ENCODE measurements at places on chromosomes 4 and X. TPM values are rescaled to one million over a fixed set of nuclear protein-coding genes. Genes with fewer than 3 reads are reported as not detected.
A peak's percentile ranks its signal among the peaks of the same experiment; 100 is the strongest.

DNA sequence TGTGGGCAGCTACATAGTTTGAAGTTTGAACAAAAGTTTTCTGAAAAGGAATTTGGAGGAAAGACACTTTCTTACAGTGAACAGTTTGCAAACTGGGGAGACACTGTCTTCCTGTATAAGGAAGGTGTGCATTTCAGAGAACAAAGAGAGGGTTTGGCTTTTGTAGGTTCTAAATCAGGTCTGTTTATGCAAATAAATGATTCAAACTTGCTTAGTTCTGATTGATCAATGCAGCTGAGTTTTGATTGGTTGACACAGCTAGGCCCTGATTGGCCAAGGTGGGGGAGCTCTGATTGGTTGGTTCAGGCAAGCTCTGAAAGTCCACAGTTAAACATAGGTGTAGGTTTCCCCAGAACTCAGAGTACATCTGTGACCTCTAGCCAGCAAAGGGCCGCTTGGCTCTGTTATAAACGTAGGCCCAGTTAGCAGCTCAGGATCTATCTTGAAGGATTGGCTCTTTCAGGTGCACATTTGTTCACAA, 63.0 kb upstream of the ENPP6 start:
- DNase-seq = no peak

GRCh38 chr4:114487101-114487500, 111.5 kb upstream of the UGT8 start:
- no peak for DNase-seq

GRCh38 chr4:41299486-41299885, 42.8 kb downstream of the UCHL1 start:
- no peak for DNase-seq

- DNase-seq = peak; percentile 88
Observed at GRCh38 chrX:146831994-146832393, 17.4 kb upstream of the CXorf51A start.

DNA sequence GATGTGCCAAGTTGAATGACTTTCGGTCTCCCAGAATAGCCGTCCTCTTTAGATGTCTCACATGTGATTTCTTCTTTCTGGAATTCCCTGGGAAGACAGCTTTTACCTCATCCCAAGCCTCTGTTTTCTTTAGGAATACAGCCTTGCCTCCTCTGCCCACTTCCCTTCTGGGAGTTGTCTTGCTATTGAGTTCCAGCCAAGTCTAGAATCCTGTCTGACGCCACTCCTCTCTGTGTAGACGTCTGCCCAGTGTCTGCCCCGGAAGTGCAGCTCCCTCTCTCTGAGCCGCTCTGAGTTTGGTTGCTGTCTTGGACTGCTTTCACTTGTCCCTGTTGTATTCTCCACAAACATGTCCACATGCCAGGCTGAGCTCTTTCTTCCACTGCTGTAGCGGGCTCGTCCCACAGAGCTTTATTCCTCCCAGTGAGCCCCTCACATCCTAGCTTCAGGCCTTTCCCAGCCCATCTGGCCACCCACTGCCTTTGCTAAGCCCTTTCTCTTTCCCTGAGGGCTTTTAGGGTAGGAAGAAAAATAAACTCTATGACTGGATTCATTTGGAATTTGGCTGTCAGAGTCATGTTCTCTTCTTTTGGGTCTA, 9.0 kb upstream of the IGFBP7 start:
- DNase-seq = no peak

GRCh38 chr4:6889101-6889735, 20.4 kb upstream of the TBC1D14 start:
- DNase-seq = no peak

DNA sequence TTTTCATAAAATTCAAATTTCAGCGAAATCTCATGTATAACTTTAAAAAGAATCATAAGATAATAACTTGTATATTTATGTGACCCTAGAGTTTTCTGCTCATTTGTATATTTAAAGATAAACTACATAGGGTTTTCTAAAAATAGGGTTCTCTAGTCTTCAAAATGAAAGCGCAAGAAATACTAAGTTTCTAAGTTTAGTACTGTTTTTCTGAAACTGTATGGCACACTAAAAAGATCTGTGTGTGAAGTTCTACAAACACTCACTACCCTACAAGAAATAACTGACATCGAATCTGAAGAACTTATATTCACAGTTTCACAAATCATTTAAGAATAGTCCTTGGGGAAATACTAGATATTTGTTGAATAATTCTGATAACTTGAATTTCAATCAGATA, 38.7 kb upstream of the NDST4 start:
- DNase-seq = no peak

- DNase-seq = no peak
Observed at GRCh38 chr4:87462102-87462501, 39.7 kb downstream of the NUDT9 start.

DNA sequence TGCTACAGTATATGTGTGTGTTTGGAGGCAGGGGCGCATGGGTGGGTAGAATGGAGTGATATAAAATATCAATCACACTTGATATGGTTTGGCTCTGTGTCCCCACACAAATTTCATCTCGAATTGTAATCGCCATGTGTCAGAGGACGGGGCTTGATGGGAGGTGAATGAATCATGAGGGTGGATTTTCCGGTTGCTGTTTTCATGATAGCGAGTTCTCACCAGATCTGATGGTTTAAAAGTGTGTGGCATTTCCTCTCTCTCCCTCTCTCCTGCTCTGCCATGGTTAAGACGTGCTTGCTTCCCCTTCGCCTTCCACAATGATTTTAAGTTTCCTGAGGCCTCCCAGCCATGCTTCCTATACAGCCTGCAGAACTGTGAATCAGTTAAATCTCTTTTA, 14.8 kb downstream of the SOWAHB start:
- no peak for DNase-seq

GRCh38 chr4:174826660-174827059, 2.4 kb downstream of the GLRA3 start:
- DNase-seq = no peak

- no peak for DNase-seq
Observed at GRCh38 chr4:83536362-83537272, 709 bp downstream of the GPAT3 start.

GRCh38 chr4:81756973-81757372, 285.3 kb upstream of the RASGEF1B start:
- DNase-seq = no peak

- DNase-seq = no peak
Observed at GRCh38 chrX:49958727-49959485, 36.5 kb downstream of the CLCN5 start.

- no peak for DNase-seq
Observed at GRCh38 chr4:105215609-105216313, 69.1 kb downstream of the TET2 start.

DNA sequence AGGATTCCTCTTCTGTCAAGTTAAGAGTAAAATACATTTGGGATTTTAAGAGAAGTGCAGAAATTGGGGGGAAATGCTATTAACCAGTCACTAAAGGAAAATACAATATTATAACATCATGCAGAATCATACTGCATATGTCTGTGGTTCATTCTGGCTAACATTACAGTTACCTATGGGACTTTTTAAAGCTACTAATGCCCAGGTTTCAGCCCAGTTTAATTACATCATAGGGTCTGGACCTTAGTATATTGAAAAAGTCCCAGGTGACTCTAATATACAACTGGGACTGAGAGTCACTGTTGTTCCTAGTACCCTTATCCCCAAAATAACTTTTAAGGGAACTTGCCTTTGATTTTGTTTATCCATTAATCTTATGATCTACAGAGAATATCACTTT, 10.0 kb downstream of the ABCE1 start:
- DNase-seq = no peak

- DNase-seq = no peak
Observed at GRCh38 chr4:145766273-145766672, 86.3 kb downstream of the C4orf51 start.

GRCh38 chr4:186134257-186134656, 29.8 kb downstream of the FAM149A start:
- DNase-seq = no peak

- no peak for DNase-seq
Observed at GRCh38 chrX:103413705-103414387, 37.5 kb downstream of the BEX3 start.

GRCh38 chr4:152676052-152676854, 3.5 kb downstream of the TMEM154 start:
- DNase-seq = no peak

- no peak for DNase-seq
Observed at GRCh38 chr4:153347117-153347516, 2.6 kb downstream of the MND1 start.

GRCh38 chrX:16566571-16566970, 83.4 kb upstream of the S100G start:
- no peak for DNase-seq

- DNase-seq = no peak
Observed at GRCh38 chrX:40402831-40403533, 177.8 kb upstream of the ATP6AP2 start.

DNA sequence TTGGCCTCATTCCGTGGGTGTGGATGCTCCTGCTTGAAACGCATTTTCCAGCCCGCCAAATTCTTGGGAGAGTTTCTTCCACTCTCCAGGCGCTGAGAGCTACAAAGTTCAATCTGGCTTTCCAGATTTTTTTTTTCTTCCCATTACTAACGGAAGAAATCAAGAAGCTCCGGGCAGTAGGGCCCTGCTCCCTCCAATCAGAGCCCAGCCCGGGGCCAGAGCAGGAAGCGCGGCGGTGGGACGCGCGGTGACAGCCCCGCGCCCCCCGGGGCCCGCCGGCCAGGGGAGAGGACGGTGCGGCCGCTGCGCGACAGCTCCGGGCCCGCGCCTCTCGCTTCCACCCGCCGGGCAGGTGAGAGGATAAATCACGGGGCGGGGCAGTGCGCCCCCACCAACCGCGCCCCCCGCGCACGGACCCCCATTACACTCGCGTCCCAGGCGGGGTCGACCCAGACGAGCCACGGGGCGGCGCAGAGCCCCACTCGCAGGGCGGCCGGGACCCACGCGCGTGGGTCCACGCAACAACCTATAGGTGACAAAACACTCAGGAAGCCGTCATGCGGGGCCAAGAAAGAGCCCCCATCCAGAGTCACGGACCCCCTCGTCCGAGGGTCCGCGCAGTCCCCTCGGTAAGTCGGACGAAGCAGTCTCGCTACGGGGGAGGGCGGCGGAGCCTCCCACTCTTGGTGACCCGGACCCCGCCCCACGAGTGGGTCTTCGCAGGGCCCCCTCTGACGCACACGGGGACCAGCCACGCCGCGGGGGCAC, 868 bp downstream of the AFAP1 start:
- no peak for DNase-seq

GRCh38 chr4:189088780-189089179, 851.9 kb upstream of the FRG1 start:
- DNase-seq = no peak

DNA sequence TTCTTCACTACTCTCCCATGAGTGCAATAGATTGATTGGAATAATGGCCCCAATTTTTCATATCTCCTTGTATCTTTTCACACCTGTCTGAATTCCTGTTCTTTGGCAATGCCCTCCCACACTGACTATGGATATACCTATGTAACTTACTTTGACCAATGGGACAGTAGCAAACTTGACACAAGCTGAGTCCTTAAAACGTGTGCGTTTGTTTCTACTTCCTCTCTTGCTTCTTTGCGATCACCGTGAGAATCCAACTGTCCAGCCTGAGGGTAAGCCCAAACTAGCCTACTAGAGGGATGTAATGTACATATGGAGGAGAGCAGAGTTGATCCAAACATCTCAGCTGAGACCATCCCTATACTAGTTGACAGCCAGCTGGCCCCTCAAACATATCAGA, 19.3 kb downstream of the TEC start:
- no peak for DNase-seq

DNA sequence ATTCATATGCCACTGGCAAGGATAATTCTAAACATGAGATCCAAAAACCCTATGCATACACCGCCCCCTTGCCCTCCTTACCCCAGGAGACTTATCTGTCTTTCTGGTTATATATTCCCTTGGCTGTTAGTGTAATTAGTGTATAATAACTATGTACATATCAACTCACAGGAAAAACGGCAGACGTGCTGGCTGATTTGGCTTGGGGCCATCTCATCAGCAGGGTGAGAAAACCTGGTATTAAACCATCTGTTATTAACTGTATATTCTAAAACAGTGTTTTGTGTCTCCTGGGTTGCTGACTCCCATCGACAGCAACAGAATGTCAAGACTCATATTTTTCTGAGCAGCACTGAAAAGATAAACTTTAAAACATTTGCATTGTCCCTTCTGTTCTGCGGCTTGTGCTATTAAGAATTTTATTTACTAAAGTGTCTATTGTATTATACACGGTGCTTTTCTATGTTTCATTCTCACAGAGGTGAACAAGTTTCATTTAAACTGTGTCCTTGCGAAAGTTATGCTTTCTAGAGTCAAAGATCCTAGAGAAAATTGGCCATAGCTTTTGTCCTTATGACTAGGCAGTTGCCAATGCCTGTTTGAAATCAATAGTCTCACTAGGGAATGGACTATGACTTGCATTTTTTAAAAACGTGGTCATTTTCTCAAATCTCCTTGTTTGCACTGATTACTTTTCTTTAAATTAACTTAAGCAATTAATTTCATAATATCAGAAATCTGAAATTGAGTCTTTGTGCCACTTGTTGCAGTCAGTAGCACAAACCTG, 211.5 kb upstream of the MID1 start:
- DNase-seq = no peak

DNA sequence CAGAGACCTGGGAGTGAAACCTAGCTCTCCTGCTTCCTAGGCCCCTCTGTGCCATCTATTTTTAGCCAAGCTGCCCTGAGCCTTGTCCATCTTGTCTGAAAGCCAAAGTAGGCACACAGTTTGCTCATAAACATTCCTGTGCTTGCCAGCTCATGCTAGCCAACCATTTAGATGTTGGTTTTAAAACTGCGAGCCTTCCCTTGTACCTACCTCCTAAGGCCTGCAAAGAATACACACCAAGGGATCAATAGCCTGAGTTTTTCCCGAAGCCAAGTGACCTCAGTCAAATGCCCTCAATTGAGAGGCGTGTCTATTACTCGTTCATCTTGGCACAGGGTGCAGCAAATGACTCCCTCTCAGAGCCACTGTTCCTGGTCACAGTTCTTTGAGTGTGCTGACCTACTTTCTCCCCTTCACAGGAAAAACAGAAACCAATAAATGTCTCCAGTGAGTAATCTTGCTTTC, 48.5 kb downstream of the ZCCHC12 start:
- DNase-seq = no peak

DNA sequence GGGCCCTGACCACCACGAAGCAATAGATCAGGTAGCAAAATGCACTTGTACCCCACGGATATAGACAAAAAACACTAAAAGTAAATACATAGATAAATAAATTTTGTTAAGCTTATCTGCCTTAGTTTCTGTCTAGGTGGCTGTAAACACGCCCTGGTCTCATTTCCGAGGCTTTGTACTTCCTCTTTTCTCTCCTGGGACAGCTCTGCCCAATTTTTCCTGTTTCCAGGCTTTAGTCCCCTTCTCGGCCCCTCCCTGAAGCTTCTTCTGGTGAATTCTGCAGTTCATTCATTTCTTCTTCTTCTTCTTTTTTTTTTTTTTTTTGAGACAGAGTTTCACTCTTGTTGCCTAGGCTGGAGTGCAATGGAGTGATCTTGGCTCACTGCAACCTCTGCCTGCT, 73.4 kb upstream of the STOX2 start:
- no peak for DNase-seq

- DNase-seq = no peak
Observed at GRCh38 chr4:108685036-108685686, 34.8 kb downstream of the OSTC start.

GRCh38 chrX:130552444-130553073, 150.8 kb downstream of the RBMX2 start:
- no peak for DNase-seq

GRCh38 chrX:19593690-19594089, 78.4 kb upstream of the MAP3K15 start:
- no peak for DNase-seq

C4orf51 gene
- total RNA-seq = not detected

SPANXN2 gene
- total RNA-seq = not detected

S100G gene
- not detected for total RNA-seq

WDR17 gene
- 1.4 TPM for total RNA-seq

F11 gene
- not detected for total RNA-seq

KLHL34 gene
- 0.10 TPM for total RNA-seq

GPR82 gene
- 0.42 TPM for total RNA-seq
